Right kidney (tissue), 9 donors: ENCODE measurements at places on chromosomes 3 and 15.

- DNase-seq, result no peak
These were observed 511.6 kb downstream of the PLOD2 start for GRCh38 chr3:145649368-145649887.

- DNase-seq, result peak; percentile 14
These were observed 280.6 kb downstream of the ROBO2 start for GRCh38 chr3:77320514-77320913.

- DNase-seq, result no peak
These were observed 108.3 kb downstream of the VPS13C start for GRCh38 chr15:61951949-61952348.

DNA sequence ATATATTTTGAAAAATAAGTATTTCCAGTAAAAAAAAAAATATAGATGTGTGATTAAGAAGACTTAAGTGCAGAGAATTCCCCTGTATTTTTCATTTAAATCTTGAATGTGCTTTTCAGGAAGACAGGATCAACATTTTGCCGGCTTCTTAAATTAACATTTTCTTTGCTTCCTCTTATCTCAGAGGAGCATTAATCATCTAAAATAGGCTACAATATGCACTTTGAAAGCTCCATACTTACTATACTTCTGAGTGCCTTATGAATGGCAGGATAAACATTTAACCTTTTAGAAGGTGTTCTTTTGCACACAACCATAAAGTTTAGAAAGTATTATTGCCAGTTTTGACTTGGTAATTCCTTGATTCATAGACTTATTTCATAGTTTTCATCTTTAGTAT is 164.3 kb downstream of the ECT2 start:
- DNase-seq, result no peak

DNA sequence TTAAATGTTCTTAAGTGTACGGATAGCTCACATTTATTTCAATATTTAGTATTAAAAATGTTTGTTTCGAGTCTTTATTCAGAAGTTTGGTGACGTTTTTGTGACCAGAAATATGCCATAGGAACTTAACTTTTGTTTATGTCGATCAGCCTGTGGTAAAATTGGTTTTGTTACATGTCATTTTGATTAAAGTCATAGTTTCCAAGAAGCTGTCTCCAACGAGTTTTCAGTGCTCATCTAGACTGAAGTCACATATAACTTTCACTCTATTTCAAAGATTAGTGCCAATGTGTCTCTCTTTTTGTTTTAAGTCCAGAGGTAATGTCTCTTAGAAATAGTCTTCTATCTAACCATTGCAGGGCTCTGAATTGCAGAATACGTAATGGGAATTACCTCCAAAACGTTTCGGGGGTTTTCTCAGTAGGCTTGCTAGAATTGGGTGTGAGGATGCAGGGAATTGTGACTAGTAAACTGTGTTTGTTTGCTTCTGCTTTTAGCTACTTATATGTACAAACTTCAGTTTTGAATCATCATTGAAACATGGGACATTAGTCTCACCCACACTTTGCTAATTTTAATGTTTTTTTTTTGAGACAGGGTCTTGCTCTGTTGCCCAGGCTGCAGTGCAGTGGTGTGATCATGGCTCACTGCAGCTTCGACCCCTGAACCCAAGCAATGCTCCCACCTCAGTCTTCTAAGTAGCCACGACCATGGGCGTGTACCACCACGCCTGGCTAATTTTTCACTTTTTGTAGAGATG is 3.0 kb downstream of the BUB1B start:
- DNase-seq, result no peak

DNA sequence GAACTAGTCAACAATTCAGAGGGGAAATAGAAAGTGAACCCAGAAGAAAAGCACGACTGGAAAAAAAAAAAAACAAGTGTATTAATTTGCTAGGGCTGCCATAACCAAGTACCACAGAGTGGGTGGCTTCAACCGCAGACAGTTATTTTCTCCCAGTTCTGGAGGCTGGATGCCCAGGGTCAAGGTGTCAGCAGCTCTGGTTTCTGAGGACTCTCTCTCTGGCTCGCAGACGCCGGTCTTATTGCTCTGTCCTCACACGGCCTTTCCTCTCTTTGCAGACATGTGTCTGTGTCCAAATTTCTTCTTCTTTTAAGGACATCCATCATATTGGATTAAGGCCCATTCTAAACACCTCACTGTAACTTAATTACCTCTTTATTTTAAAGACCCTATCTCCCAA is 291.8 kb downstream of the XXYLT1 start:
- DNase-seq, result no peak

DNA sequence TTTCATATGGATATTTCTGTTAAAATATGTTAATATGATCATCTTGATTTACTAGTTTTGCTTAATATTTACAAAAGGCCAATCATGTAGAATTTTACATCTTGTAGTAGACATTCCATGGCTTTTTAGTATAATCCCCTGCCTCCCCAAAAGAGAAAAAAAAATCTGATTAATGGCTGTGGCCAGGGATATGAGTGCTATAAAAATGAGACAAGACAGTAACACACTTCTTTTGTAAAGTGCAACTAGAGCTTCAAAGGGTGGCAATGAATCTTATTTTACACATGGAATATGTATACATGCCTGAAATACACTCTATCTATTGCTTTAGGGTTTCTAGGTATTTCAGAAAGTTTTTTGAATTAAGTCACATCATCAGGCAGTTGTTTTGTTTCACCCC is 112.2 kb upstream of the NANOGP8 start:
- DNase-seq, result no peak

DNA sequence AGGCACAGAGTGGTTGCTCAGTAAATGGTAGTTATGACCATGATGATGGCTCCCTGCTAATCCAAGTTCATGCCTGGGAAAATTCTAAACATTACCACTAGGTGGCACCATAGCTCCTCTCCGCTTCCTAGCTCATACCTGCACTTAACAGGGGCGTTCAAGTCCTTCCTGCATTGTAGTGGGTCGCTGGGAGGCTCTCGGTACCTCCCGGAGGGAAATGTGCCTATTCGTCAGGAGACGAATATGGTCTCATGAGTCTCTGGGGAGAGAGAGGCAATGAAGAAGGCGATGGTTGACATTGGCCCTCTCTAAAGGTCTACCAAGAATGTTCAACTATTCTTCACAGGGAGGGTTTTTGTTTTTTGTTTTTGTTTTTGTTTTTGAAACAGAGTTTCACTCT is 10.9 kb downstream of the MESP1 start:
- no peak for DNase-seq

DNA sequence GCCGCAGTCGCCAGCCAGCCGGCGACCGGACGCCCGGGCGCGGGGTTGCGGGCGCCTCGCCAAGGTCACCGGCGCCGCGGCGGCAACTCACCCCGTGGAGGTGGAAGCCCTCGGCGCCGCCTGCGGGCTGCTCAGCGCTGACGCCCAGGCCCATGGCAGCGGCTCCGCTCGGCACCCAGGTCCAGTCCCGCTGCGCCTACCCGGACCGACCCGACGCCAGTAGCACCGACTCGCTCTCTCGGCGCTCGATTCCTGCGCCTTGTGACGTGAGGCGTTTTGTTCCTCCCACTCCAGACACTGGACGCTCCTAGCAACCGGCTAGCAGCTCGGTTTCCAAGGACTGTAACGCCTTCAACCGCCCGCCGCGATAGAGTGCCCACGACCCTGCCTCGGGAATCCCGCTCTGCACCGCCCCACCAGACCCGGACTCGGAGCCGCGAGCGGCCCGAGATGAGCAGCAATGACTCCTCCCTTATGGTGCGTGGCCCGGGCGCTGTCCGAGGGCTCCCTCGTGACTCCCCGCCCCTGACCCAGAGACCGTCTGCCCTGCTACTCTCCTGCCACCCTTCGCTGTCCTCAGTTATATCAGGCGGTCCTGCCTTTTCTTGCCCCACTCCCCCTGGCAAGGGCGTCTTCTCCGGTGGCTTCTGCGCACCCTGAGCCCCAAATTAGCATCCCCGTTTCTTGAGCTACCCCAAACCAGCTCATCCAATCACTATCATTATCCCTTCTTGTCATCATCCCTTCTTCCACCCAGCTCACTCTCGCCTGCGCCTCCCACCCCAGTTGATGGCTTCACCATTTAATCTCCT is at the start of the genes GORASP1 and TTC21A:
TSS of gene GORASP1 (minus strand) at position 240 of the 812 bp plus-strand sequence. CDS start at position 154, 86 bp downstream.
TSS of gene TTC21A (plus strand) at position 293 of the 812 bp plus-strand sequence. CDS start at position 451, 158 bp downstream.
- DNase-seq, result peak; percentile 93

DNA sequence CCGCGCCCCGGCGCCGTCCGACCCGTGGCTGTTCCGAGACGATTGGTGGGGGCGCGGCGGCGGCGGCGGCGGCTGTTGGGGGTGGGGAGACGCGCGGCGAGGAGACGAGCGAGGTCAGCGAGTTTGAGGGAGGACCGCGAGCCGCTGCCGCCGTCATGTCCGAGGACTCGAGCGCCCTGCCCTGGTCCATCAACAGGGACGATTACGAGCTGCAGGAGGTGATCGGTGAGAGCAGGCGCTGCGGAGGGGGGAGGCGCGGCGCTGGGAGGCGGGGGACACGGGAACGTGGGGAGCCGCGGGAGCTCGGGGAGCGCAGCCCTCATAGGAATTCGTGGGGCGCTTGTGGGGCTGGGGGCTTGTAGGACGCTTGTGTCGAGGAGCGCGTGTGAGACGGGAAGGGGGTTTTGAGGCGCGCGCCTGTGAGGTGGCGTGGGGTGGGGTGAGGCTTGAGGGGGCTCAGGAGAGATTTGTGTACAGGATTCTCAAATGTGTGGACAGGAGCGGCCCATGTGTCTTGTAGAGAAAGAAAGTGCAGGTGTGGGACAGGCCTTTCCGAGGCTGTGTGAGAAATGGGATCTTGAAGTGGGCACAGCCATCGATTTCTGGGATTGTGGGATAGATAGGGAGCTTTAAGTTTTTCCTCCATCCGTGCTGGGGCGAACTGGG is 518 bp downstream of the OXSR1 start:
- peak; percentile 60 for DNase-seq

GRCh38 chr3:160395297-160395696 is 3.7 kb downstream of the IFT80 start:
- no peak for DNase-seq

GRCh38 chr15:72463702-72464101 is 10.4 kb upstream of the ARIH1 start:
- no peak for DNase-seq

- DNase-seq, result no peak
These were observed 129.0 kb downstream of the SEMA6D start for GRCh38 chr15:47846128-47846868.

- no peak for DNase-seq
These were observed 84.5 kb downstream of the SETD2 start for GRCh38 chr3:47079432-47079831.

DNA sequence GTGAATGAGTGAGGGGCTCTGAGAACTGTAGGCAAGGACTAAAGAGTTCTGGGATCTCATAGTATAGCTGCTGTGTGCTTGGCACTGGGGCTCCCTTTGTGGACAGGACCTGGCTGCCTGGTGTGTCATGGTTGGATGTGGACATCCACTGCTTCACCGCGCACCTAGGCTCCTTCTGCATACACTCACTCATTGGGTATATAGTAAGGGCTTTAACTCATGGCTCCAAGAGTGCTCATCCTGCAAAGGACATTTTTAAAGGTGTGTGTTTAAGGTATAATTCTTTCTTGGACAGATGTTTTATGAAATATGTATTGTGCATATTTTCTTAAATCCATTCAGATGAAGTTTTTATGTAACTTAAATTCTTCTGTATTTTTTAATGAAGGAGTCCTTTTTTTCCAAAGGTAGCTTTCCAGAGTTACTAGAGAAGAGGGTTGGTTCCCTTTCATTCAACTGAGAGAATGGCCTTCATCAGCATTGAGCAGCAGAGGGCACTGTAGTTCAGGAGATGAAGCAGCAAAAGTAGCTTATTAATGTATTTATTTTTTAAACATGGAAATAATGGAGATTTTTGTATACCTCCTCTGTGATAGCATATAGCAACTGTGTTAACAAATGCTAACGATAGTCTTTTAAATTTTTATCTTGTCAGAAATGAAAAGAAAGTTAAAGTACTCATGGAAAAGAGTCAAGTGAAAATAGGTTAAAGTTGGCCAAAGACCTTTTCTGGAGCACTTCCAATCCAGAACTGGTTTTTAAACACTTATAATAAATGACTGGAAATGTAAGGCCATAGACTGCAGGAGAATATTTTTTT is 25.2 kb downstream of the OXNAD1 start:
- peak; percentile 18 for DNase-seq

- DNase-seq, result peak; percentile 61
These were observed 1.9 kb downstream of the TBC1D2B start for GRCh38 chr15:78075490-78076230.

DNA sequence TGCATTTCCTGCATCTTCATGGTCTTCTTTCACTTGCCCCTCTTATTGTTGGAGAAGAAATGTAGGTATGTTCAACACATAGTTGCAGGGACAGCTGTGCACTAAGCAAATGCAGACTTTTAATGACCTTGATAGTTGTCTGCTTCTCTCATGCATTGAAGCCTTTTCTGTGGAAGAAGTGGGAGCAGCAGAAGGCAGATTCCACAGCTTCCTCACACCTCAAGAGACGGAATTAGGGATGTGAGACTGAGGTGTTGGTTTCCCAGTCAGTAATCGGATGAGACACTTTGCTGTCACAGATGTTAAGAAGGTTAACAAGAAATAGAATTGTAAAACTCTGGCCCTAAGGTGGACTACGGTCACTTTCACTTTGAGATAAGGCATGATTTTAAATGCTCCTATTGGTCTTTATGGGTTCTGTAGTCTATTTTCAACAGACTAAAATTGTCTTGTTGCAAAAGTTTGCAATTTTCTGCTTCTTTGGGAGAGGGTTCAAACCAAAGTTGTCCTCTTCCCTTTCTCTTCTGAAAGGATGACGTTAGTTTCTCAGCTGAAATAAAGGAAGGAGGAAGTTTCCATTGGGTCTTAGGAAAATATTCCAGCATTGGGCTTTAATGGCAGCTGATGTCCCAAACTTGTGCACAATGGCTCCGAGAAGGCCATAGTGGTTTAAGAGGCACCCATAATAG is 117.4 kb downstream of the LPP start:
- no peak for DNase-seq

DNA sequence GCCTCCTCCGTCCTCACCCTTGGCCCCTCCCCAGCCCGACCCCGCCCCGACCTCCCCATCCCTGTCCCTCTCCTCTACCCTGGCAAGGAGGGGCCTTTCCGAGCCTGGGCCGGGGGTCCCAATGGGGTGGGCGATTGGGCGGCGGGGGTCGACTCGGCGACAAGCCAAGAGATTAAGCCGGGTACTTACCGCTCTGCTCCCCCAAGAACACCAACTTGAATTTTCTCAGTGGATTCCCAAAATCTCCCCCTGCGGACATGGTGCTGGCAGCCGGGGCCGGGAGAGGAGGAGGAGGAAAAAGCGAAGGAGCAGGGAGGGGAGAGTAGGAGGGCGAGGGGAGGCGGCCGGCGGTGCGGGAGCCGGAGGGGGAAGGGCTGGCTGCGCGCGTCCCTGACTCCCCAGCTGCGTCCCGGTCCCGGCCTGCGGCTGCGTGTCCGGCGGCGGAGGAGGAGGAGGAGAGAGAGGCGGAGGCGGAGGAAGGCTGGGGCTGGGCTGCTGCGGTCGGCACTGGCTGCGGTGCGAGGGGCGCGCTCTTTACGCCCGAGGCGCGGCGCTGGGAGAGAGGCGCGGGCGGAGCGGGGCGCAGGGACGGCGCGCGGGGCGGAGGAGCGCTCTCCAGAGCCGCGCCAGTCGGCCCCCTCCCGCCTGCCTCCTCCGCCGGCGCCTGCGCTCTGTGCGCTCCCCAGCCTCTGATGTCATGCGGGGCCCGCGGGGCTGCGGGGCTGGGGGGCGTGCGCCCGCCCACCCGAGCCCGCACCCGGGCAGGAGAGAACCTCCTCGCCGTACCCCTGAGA is at the start of gene RAB6B:
TSS of gene RAB6B (minus strand) at position 675 of the 794 bp plus-strand sequence. CDS start at position 259, 416 bp downstream.
- DNase-seq, result peak; percentile 89

- DNase-seq, result no peak
These were observed 30.8 kb upstream of the MINAR1 start for GRCh38 chr15:79401301-79401700.

- peak; percentile 95 for DNase-seq
These were observed at the start of gene PIAS1 for GRCh38 chr15:68053701-68054627. PIAS1 (plus strand) TSS chr15:68054315; CDS start chr15:68054327, 12 bp downstream.

- DNase-seq, result no peak
These were observed 969.4 kb downstream of the ROBO1 start for GRCh38 chr3:78798266-78798832.

GRCh38 chr3:178238179-178238578 is 298.1 kb upstream of the KCNMB2 start:
- DNase-seq, result no peak
